Fibroblast of the aortic adventitia (primary cell): ENCODE measurements at places on chromosomes 7 and 10. TPM values are rescaled to one million over a fixed set of nuclear protein-coding genes. Genes with fewer than 3 reads are reported as not detected.

The LRRC17 gene
- total RNA-seq, result 95.6 and 131 TPM in 2 replicates

The TUBAL3 gene
- not detected in 2 replicates for total RNA-seq

The GDF10 gene
- 11.1 TPM in 1 of 2 replicates, not detected in the other for total RNA-seq

The DNAJC12 gene
- 1.1 and 14.9 TPM in 2 replicates for total RNA-seq

The PPP1R9A gene
- total RNA-seq, result 0.45 and 0.49 TPM in 2 replicates

The PTN gene
- 12.8 and 28.7 TPM in 2 replicates for total RNA-seq

The TMEM229A gene
- total RNA-seq, result 3.8 TPM in 1 of 2 replicates, not detected in the other

The EVX1 gene
- total RNA-seq, result not detected in 2 replicates

The GIMAP1 gene
- total RNA-seq, result not detected in 2 replicates

The CCDC146 gene
- 1.4 and 2.0 TPM in 2 replicates for total RNA-seq

The MMP21 gene
- 0.09 TPM in 1 of 2 replicates, not detected in the other for total RNA-seq

The FRMD4A gene
- 32.1 and 42.4 TPM in 2 replicates for total RNA-seq

The LRMDA gene
- 3.6 and 6.3 TPM in 2 replicates for total RNA-seq

The CNTNAP2 gene
- under 0.01 TPM in 1 of 2 replicates, not detected in the other for total RNA-seq

The CYP3A7 gene
- total RNA-seq, result 0.74 TPM in 1 of 2 replicates, not detected in the other

The ATOH7 gene
- not detected in 2 replicates for total RNA-seq

The AQP1 gene
- total RNA-seq, result 2.8 and 4.5 TPM in 2 replicates
